Stimulated activated CD4-positive, alpha-beta T cell treated with anti-CD3 and anti-CD28 coated beads, TNF-alpha, amount 100 ng/mL, for 1 hour (primary cell): ENCODE measurements at places on chromosomes 5 and 9.

DNA sequence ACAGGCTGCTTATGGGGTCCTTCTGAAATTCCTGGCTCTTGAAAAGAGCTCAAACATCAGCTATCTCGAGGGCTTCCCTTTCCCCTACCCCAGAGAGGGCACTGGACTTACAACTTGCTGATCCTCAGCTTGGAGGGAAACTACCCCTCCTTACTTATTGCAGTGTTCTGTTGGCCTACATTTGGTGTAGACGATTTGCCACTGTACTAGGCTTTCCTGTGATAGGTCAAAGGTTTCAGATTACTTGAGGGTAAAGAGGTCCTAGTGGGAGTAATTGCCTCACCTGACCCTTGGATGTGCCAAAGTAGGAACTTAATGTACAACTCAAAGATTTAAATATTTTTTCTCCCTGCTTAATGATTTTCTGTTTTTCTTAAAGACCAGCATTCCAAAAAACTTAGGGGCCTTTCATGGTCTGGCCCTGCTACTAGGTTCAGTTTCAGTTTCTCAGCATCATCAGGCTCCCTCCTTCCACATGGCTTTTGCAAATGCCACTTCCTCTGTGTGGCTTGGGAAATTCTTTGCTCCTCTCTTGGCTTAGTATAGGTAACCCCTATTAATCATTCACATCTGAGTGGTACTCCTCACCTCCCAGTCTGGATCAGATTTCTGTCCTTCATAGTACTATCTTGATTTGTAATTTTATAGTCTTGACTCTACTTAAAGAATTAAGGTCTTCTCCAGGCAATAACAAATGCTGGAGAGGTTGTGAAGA, 32.4 kb downstream of the CYSTM1 start:
- DNase-seq, result no peak

DNA sequence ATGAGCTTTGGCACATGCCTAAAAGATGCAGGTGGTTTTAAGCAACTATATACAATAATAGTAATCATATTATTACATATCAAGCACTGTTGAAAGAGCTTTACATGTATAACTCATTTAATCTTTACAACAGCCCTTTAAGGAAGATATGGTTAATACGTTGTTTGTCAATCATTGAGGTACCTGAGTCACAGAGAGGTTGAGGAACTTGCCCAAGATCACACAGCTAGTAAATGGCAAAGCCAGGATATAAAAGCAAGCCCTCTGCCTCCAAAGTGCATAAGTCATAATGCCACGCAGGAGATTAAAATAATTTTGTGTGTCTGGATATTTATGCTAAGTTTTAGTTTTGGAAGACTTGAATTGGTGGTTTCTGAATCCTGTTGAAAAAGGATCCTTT, 90.2 kb downstream of the DAPK1 start:
- DNase-seq, result no peak

GRCh38 chr9:114619191-114619761, 8.2 kb downstream of the TMEM268 start:
- no peak for DNase-seq

DNA sequence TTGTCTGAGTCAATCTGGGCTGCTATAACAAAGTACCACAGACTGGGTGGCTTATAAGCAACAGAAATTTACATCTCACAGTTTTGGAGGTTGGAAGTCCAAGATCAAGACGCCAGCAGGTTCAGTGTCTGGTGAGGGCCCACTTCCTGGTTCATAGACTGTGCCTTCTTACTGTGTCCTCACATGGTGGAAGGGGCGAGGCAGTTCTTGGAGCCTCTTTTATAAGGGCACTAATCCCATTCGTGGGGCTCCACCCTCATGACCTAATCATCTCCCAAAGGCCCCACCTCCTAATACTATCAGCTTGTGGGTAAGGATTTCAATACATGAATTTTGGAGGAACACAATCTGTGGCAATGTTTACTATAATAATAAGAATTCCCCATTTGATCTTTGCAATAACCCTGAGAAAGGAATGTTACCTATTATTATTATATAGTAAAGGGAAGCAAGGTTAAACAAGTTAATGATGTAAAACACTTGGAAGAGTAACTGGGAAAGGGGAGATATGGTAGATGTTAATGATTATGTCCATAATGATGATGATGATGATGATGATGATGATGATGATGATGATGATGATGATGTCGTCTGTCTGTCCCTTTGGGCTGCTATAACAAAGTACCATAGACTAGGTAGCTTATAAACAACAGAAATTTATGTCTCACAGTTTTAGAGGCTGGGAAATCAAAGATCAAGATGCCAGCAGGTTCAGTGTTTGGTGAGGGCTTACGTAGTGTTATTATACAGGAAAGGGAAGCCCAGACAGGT, 40.8 kb downstream of the WHRN start:
- DNase-seq, result no peak

DNA sequence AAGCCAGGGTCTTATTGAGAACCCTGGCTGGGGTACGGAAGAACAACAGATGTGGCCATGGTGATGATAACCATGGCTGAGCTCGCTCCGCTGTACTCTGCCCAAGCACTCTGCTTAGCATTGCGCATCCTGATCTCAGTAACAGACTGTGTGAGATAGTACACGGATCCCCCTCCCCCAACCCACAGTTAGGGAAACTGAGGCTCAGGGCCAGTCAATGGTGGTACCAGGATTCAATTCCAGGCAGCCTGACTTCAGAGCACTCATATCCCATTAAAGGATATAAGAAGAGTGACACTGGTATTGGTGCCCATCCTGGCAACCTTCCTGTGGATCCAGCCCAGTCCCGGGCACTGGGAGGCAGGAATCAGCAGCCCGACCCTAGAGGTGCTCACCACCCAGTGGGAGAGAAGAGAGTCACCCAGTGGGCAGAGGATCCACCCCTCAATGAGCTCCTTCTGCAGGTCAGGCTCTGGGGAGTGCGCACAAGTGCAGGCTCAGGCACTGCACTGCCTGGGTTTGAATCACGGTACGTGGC, 26.5 kb upstream of the KIF12 start:
- DNase-seq, result no peak

GRCh38 chr9:136306211-136307208, 2.6 kb upstream of the CCDC187 start:
- no peak for DNase-seq

DNA sequence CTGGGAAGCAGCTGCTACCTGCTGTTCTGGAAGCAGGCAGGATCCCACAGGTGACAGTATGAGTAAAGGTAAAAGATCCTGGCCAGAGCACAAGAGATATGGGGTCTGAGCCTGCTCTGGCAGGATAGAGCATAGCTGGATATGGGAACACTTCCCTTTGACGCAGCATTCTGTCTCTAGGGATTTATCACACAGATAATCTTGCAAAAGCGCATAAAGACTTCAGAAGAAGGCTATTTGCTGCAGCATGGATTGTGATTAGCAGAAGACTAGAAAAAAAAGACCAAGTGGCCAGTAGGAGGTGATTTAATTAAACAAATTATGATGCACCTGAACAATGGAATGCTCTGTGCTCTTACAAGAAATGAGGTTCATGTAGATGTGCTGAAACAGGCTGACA, 52.4 kb upstream of the PWWP2A start:
- DNase-seq, result no peak

DNA sequence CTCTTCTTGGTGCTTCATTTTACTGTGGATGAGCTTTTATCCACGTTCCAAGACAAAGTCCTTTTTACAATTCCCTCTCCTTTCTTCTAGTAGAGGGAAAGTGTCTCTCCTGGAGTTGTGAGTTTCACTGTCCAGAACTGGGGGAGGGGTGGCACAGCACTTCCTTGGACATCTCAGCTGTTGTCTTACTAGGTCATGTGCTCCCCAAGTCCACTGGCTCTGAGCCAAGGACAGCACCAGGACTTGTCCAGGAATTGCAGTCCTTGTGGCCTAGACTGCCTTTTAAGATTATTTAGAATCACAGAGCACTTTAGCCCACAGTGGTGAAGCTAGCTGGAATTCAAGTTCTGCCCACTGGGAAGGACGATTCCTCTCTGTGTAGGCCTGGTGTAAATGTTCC, 700.2 kb upstream of the PTPRD start:
- DNase-seq, result no peak

DNA sequence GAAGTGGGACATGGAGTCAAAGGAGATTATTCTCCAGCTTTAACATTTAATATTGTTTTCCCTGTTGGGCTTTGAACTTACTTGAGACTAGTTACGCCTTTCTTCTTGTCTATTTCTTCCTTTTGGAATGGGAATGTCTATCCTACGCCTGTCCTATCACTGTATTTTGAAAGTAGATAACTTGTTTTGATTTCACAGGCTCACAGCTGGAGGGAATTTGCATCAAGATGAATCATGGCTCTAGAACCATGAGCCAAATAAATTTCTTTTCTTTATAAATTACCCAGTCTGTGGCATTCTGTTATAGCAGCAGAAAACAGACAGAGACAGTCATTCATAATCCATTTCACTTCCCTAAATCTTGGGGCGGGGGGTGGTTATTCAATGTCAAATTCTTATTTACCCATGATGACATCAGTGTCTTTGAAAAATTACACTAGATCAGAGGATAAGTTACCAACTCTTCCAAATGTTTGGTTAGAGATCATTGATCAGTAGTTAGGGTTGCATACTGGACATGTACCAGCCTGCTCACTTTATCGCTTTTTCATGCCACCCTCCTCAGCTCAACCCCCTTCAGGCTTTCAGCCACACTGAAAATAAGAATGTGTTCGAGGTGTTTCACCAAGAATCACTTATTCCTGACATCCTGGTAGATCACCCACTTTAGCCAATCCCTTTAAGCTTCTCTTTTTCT, 419.6 kb upstream of the PIK3R1 start:
- no peak for DNase-seq

- DNase-seq, result no peak
Measured at GRCh38 chr5:160555971-160556631, 134.4 kb downstream of the PTTG1 start.

- DNase-seq, result no peak
Measured at GRCh38 chr5:170563824-170564567, 60.2 kb downstream of the KCNIP1 start.

GRCh38 chr9:72334658-72335337, 30.2 kb downstream of the ZFAND5 start:
- no peak for DNase-seq

DNA sequence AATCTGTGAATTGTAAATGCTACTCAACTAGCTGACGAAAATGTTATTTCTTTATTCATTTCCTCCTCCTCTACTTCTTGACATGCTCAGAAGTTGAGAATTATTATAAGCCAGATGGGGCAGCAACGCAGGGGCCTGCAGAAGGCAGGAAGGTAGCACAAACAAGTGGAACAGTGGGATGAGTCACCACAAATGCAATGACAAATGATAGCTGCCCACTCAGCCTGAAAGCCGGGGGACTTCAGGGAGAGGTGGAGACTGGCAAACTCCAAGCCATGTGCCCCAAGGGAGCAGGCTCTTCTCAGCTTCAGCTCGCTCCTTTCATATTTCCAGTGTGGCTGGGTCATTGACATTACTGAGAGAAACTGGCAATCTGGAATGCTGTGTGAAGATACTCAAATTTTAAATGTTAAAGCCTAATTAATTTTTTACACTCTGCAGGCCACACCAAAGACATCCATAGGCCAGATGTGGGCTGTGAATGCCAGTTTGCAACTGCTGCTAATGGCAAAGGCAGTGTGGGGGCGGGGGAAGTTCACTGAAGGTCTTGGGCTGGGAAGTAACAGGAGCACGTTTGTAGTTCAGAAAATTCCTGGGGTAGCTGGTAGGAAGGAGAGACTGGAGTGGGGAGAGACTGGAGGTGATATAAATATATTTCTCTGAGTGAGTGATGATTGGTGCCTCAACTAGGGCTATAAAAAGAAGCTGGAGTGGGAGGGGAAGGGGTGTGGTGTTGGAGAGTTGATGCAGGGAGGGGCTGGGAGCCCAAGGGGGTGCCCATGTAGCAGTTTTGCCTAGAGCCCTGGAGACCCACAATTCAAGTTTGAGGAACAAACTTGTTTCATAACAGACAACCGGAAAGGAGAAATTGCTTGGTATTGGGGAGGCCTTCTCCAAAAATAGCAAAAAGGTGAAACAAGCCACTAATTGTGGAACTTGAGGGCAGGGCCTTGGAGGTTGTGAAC, 20.8 kb upstream of the ADRB2 start:
- DNase-seq, result no peak

DNA sequence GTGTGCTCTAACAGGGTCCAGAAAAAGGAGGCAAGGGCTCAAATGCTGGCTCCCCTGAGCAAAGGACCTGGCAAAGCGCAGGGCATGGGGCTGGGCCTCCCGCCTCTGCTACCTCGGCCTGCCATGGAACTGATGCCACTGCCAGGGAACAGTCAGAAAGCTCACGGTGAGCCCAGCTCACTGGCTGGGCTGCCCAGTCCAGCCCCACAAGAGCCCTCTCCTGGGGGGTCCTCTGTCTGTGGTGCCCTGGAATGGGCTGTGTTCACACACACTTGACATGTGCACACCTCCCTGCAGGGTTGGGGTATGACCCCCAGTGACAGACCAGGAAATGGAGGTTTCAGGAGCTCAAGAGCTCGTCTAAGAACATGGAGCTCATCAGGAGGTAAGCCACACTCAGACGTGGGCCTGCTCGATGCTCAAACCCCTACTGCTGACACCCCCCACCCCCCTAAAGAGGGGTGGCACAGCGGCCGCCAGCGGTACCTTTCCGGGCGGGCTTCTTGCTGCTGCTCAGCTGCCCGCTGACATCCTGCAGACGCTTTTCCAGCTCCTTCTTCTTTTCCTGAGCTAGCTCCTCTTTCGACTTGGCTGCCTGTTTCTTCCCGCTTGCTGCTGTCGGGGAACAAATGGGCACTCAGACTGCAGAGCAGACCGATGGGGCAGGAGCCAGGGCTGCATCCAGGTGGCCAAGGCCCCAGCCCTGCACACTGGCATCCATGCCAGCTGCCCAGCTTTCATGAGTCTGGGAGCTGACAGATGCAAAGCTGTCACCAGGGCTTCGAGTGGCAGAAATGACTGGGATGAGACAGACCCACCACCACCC, 9.1 kb downstream of the BRD3OS start:
- no peak for DNase-seq

GRCh38 chr9:114954956-114955582, 24.7 kb upstream of the TNFSF8 start:
- DNase-seq, result no peak

- no peak for DNase-seq
Measured at GRCh38 chr5:134845335-134845851, 375 bp upstream of the C5orf24 start.

GRCh38 chr9:96663506-96664120, 8.5 kb upstream of the PRXL2C start:
- no peak for DNase-seq

GRCh38 chr9:15295761-15296405, 11.1 kb downstream of the TTC39B start:
- no peak for DNase-seq

GRCh38 chr5:12214267-12215015, 310.2 kb upstream of the CTNND2 start:
- no peak for DNase-seq
